ENCODE measurements at places on chromosomes 2 and 18.

DNA sequence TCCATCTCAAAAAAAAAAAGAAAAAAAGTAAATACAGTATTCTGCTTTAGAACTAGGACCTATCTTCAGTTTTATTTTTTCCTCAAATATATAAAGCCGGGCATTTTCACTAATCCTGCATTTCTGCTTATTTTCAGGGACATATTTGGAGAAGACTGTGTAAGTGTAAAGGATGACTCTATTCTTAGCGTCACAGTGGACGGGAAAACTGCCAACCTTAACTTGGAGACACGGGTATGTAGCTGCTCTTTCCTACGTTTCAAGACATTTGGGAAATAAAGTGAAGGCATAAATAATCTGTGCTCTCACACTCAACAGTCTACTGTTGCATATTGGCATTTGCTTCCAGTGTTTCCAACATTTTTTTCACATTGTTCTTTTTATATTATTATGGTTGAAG is 3.1 kb upstream of the IAH1 start:
- no peak for DNase-seq

DNA sequence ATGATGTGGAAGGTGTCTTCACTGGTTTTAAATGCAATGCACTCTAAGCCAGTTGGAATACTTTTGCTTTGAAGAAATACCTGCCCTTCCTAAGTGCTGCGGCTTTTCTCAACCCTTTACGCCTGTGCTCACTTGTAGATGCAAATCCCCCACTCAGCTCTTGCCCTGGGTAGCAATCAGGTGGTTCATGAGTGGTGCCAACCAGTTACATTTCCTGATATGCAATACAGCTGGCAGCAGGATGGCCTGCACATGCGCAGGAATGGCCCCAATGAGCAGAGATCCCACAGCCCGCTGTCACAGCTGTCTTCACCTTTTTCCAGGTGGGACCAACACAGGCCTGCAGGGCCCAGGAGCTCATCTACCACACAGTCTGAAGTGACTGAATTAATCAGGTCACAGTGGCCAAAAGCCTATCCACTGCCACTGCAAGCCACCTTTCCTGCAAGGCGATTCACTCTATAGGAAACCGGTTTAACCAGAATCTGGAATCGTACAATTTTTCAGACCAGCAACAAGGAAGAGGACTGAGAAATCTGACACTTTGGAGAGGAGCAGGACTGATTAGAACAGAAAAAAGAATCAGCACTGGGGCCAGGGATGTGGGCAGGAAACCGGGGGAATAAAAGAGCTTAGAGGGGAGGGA is 247.8 kb downstream of the MYT1L start:
- peak; percentile 2 for DNase-seq

- peak; percentile 49 for DNase-seq
Observed at GRCh38 chr2:69493268-69493667, 56.0 kb upstream of the NFU1 start.

DNA sequence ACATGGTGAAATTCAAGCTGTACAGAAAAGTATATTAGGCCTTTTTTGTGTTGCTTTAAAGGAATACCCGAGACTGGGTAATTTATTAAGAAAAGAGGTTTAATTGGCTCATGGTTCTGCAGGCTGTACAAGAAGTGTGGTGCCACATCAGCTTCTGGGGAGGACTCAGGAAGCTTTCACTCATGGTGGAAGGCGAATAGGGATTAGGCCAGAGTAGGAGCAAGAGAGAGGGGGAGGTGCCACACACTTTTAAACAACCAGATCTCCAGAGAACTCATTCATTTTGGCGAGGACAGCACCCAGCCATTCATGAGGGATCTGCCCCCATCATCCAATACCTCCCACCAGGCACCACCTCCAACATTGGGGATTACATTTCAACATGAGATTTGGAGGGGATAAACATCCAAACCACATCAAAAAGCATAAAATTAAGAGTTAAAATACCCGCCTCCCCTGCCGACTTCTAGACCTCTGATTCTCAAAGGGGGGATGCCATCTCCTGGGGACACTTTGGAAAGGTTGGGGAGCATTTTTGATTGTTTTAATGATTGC is 15.1 kb upstream of the LIPG start:
- no peak for DNase-seq

- no peak for DNase-seq
Observed at GRCh38 chr2:47221039-47221438, 65.9 kb upstream of the STPG4 start.

GRCh38 chr2:118185210-118186109 is 97.2 kb downstream of the INSIG2 start:
- DNase-seq, result peak; percentile 59
